ENCODE measurements at places on chromosomes 4 and X.

- DNase-seq: peak; percentile 31
Observed at GRCh38 chrX:151703487-151703886, 8.2 kb downstream of the PRRG3 start.

DNA sequence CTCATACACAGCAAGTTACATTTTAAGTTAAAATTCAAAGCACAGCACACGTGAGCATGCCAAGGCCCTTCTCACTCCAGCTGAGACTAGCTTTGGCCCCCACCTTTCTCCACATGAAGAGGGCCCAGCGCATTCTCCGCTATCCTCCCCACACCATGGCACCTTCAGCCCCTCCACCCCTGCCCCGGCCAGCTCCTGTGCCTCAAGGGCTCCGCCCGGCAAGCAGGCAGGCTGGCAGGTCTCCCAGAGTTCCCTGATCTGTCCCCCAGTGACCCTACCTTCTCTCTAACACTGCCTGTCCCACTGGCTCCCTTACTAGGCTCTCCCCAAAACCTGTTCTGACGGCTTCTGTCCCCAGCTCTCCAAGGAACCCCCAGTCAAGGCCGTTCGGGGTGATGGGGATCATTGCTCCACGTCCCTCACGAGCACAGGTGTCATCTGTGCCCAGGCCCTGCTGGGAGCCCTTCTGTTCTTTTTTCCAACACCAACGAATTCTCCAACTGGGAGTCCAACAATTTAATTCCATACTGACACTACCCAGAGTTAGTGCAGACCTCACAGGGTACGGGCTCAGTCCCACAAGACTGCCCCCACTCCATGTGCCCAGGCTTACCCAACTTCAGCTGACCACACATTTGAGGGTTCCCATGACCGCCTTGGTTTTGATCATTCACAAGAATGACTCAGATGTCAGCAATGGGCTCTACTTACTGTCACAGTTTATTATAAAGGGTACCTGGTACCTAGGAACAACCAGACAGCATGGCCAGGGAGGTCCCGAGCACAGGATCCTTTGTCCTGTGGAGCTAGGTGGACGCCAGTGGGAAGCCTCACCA, 4.2 kb downstream of the LETM1 start:
- DNase-seq: no peak

- DNase-seq: peak; percentile 61
Observed at GRCh38 chr4:123599061-123599919, 202.7 kb downstream of the SPRY1 start.

GRCh38 chr4:59936566-59936965, 1263.6 kb upstream of the ADGRL3 start:
- DNase-seq: no peak

- DNase-seq: no peak
Observed at GRCh38 chrX:137568741-137569469, 3.0 kb downstream of the ZIC3 start.

DNA sequence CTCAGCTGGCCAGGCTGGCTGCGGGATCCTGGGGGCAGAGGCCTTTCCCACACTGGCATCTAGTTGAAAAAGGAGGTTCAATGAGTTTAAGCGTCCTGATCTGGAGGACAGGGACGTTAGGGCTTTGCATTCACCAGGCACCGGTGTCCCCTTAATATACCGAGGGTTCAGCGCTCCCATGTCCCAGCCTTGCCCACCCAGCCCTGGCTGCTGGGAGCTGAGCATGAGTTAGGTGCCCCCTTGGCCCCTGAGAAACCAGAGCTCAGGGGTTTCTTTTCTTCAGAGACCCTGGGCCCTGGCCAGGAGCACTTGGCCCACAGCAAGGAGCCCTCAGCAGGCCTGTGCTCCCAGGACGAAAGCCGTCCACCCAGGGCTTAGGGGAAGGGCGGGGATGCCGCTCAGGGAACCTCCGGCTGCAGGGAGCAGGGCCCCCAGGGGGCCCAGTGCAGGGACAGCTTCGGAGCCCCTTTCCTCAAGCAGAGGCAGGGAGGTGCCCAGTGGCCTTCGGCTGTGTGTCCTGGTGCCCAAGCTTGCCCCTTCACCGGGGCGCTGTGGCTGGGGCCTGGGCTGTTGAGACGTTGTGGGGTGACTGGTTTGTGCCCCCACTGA, 20.9 kb upstream of the DUSP9 start:
- DNase-seq: no peak

Data from fibroblast of skin of abdomen (primary cell).